Fibroblast of upper back skin (primary cell): ENCODE measurements at places on chromosomes 11 and 22.

- no peak for DNase-seq
Measured at GRCh38 chr11:13663631-13664071, 4.8 kb upstream of the FAR1 start.

DNA sequence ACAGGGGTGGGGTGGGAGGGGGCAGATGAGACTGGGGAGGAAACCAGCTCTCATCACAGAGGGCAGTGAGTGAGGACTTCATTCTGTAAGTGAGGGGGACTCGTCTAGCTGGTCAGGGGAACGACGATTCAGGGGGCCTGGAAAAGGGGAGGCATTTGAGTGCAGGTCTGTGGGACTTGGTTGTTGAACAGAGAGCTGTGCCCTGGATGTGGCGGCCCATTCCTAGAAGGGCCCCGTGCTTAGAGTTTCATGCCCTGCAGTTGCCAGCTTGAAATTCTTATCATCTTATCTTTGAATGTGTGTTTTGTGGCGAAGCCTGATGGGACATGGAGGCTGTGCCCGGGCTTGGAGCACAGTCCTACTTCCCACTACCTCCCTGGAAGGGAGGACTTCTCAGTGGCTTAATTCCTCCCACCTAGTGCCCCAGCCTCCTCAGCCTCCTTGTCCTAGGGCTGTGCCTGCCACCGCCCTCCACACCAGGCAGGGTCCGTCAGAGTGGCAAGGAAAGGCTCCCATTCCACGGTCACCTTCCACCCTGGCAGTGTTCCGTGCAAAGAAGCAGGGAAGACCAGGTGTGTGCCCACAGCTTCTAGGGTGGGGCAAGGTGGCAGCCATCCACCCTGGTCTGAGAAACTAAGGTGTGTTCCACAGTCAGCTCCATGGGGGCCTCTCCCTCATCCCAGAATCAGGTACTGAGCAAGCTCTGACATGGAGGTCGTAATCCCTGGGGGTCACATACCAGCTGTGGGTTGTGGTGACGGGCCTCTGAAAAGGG lies 59.7 kb upstream of the LMO1 start:
- no peak for DNase-seq

DNA sequence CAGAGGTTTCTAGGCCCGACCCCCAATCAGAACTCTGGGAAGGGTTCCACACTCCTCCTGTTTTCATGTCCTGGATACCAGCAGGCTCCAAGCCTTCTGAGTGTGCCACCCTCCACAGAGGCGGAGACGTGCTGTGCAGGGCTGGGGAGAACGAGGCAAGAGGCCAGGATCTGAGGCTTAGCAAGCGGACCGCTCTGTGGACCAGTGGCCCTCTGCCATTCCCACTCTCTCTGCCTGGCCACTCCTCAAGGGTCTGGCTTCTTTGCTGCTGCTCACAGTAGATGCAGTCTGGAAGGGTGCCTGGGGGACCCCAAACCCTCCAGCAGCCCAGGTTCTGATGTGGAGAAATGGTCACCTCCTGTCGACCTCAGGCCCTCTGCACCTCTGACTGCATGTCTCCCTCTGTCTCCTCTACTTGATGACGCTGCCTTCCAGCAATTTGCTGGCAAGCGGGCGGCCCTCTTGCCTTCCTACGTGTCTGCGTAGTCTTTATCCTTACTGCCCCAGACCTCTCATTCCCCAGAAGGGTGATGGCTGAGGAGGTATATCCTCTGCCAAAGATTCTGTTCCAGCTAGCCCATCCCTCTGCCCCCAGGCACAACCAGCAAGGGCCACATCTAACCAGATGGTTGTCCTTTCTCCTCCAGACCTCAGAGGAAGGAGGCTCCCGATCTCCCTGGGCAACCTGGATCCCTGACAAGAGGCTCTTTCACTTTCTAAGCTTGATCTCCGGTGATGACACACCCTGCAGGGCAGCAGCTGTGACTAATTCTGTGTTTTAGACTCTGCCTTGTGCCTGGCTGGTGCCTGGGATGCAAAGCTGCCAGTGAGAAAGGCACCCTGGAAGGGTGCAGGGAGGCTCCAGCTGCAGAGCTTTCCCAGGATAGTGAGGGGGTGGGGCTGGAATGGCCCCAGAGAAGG lies 87.3 kb downstream of the NAT10 start:
- peak; percentile 92 for DNase-seq

DNA sequence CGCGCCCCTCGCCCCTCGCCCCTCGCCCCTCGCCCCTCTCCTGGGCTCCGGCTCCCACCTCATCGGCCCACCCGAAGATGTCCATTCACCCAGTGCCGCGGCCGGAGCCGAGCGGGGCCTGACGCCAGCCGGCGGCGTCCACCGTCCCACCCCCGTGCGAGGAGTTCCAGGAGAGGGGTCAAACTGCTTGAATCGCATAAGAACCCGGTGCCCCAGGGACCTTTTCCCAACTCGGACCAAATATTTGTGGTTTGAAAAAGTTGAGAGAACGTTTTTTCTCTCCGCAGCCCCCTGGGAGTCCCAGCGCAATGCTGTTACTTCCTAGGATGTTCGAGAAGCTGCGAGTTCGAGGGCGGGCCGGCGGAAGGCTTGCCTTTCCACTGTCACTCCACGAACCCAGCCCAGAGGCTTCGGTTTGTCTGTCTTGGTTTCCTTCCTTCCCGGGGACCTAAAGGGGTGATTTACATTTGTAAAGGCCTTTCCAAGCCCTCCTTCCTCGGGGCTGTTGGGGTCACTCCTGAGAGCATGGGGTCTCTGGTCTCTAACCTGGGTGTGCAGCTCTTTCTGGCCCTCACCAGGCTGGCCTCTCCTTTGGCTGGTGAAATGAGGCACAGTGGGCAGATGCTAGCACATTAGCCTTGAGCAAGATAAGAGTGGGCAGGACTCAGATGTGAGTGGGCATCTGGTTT lies 38.0 kb downstream of the ETS1 start:
- peak; percentile 70 for DNase-seq

- no peak for DNase-seq
Measured at GRCh38 chr22:48778308-48779195, 1049.1 kb downstream of the BRD1 start.

DNA sequence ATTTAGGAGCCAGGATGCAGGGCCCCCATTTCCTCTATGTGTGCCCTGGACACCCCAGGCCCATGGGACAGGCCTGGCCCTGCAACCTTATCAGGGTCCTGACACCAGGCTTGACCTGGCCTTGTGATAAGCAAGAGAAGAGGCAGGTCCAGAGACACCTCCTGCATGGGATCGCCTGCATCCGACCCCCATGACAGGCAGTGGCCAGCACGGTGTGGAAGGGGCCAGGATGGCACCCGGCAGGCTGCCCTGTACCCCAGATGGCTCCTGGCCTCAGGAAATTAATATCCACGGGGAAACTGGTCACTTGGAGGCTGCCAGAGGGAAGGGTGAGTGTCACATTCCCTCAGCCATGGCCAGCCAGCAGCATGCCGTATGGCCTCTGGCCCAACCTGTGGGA lies 6.8 kb downstream of the KRTAP5-9 start:
- no peak for DNase-seq

- no peak for DNase-seq
Measured at GRCh38 chr11:64482588-64482987, 108.4 kb upstream of the SLC22A12 start.

GRCh38 chr22:28541137-28541536 lies 138.5 kb downstream of the TTC28 start:
- no peak for DNase-seq

DNA sequence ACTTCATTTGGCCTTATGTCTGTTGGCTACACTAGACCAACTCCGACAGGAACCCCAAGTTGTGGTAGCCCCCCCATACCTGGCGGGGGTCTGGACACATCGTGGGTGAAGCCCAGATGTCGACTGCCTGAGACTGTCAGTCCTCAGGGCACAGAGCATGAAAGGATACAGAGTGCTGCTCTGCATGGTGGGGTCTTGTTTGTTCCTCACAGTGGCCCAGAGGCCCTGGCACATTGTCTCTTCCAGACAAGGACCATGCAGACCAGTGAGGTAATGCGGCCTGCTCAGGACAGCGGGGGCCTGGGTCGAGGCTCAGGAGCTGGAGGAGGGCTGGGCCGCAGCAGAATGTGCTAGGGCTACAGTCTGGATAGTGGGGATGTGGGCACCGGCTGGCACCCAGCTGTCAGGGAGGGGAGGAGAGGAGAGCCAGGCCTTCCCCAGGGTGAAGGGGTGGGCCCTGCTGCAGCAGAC lies 14.6 kb downstream of the CAPN5 start:
- no peak for DNase-seq

GRCh38 chr11:72688929-72689328 lies 14.7 kb upstream of the PDE2A start:
- DNase-seq = no peak

GRCh38 chr11:72639502-72640375 lies 34.5 kb downstream of the PDE2A start:
- no peak for DNase-seq

DNA sequence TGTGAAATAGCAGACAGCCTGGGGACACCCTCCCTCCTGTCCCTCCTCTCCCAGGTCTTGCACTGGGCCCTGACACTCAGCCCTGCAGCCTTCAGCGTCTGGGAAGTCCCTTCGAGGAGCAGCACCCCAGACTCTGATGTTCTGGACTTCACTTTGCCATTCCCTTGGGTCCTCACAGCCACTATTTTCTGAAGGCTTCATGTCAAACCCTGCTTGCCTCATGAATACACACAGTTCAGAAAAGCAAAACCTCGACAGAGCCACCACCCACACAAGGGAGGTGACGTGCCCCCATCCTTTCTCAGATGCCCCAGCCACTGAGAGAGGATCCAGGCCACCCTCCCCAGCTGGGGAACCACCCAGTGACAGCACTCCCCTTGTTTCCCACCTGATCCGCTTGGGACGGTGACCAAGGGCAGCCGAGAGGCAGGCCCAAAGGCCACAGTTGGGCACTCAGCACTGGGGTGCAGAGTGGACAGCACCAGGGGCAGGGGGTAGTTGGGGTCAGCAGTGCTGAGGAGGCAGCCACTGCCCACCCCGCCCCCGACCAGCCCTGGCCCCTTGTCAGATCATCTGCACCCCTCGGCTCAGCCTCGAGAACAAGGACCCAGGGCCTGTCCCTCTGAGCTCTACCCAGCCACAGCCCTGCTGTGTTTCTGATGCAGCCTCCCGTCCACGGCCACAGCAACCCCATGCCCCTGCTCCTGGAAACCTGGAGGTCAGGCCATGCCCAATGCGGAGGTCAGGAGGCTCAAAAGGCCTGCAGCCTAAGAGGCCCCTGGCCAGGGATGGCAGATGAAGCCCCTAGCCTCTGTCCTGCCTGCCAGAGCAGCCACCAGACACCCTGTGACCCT lies 3.1 kb upstream of the TNNT3 start:
- DNase-seq = no peak

DNA sequence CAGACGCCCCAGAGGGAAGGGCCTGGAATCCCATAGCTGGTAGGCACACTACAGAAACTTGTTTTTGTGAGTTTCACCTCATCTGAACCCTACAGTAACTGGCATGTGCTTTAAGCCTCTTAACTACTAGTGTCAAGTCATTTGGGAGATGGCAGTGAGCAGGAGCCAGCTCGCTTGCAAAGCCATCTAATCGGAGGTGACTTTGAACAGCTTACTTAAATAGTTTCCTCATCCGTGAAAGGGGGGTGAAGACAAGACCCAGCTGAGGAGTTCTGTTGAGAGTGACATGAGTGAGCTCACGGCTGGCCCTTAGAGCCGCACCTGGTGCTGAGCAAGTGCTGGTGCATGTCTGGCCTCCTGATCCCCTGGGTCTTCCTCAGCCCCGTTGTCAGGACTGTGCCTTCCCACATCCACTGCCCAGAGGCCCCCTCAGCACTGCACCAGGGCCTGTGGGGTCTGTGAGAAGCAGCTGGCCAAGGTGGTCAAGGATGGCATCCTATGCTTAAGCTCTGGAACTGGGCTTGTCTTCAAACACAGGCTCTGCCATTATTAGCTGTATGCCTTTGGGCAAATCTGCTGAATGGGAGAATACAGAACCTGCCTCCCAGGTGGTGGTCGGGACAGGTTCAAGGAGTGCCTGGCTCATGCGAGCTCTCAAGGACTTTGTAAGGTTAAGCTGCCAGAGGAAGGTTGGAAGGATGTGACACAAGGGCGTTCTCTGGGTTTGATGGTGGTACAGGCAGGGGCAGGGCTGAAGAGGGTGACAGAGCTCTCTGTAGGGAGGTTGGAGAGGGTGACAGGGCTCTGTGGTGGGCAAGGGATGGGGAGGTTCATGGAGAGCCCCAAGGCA lies 27.3 kb downstream of the INCENP start:
- no peak for DNase-seq

GRCh38 chr11:124886476-124886875 lies 11.2 kb downstream of the ROBO4 start:
- no peak for DNase-seq

DNA sequence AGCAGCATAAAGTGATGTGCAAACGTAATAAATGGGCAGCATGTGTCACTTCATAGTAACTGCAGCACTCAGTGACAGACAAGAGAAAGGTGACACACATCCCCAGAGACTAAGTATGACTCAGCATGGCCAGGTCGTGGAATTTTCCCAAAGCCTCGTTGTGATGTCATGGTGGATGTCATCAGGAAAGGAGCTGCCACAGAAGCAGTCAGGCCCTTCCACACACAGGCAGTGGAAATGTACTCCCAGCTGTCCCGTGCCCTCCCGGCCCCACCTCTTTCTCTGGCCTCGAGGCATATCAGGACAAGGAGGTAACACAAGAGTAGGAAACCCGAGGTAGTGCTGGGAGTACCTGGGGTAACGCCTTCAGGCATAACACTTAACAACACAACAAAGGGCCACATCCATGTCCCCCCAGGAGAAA lies 8.1 kb downstream of the PC start:
- DNase-seq = peak; percentile 50

DNA sequence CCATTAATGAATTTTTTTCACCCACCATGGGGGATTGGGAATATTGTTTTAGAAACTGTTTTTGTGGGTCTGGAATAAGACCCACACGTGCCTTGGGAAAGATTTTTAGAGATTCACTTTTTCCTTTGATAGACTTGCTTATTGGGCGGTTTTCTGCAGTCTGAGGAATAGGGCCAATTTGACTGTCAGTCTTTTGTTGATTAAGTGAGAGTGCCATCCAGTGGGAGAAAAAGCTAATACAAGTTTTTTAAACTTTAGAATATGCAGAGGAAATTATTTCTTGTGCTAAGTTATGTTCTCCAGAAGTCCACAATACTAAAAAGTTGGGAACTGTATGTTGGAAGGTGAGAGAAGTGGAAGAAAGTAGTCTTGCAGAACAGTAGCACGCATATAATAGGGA lies 56.1 kb downstream of the PRMT3 start:
- peak; percentile 18 for DNase-seq

DNA sequence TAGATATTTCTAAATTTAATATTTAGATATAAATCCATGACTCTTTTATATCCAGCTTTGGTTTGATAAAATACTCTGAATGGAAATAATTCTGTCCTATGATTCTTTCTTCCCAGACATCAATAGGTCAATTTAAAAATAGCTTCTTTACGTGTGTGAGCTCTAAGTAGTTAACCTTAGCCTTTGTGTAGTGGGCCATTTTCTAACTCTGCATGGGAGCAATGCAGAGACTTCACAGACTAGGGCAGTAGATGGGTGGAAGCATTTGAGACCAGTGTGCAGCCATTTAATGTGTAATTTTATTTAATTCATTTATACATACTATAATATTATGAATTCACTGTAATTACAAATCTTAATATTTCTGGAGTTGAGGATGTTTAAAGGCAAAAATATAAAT lies 23.8 kb downstream of the GAS2 start:
- no peak for DNase-seq
